ENCODE measurements at places on chromosomes 13 and 19. TPM values are rescaled to one million over a fixed set of nuclear protein-coding genes. Genes with fewer than 3 reads are reported as not detected.

The ZNF790 gene
- total RNA-seq, result 5.7 TPM

The ZNF471 gene
- 5.9 TPM for total RNA-seq

The ZNF439 gene
- total RNA-seq, result 9.4 TPM

The SIGLEC5 gene
- 0.90 TPM for total RNA-seq

The LMO7 gene
- 549 TPM for total RNA-seq

The KLK3 gene
- total RNA-seq, result not detected

The GJB6 gene
- total RNA-seq, result not detected

The SCN1B gene
- total RNA-seq, result 8.7 TPM

The VSTM1 gene
- 1.1 TPM for total RNA-seq

The IGFL1 gene
- total RNA-seq, result not detected

The NALCN gene
- 3.5 TPM for total RNA-seq

- no peaks in the 10 kb centered on the region for H3K36me3 ChIP-seq
- no peak for DNase-seq
- H3K27me3 ChIP-seq, result no peaks in the 10 kb centered on the region
- H3K4me1 ChIP-seq, result no peaks in the 10 kb centered on the region
Observed at GRCh38 chr13:26813980-26814348, 53.4 kb upstream of the GPR12 start.

DNA sequence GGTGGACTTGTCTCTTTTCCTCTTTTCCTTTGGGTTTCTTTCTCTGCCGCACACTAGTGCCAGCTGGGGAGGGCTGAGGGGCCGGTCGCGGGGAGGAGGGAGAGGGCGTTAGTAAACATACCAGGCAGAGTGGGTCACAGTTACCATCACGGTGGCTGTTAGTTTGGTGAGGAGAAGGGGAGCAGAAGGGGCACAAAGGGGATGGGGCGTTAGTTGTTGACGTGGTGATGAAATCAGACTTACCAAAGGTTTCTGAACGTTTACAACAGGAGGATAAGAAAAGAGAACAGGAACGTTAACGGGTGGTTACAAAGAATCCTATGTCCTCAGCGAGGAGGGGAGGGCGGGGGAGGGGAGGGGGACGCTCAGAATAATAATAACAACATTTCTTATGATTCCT is 77.9 kb downstream of the PTPRS start:
- DNase-seq, result no peak
- H3K36me3 ChIP-seq, result peaks cover 14% of the 10 kb centered on the region
- H3K4me3 ChIP-seq, result no peak overlapping the region
- H3K27me3 ChIP-seq, result no peaks in the 10 kb centered on the region
- H3K4me1 ChIP-seq, result no peaks in the 10 kb centered on the region

GRCh38 chr19:58479736-58480480 is 3.8 kb downstream of the ZNF446 start:
- no peak overlapping the region for H3K4me3 ChIP-seq
- no peak overlapping the region for H3K27ac ChIP-seq
- no peaks in the 10 kb centered on the region for H3K27me3 ChIP-seq
- DNase-seq, result no peak
- peaks cover 13% of the 10 kb centered on the region for H3K4me1 ChIP-seq

DNA sequence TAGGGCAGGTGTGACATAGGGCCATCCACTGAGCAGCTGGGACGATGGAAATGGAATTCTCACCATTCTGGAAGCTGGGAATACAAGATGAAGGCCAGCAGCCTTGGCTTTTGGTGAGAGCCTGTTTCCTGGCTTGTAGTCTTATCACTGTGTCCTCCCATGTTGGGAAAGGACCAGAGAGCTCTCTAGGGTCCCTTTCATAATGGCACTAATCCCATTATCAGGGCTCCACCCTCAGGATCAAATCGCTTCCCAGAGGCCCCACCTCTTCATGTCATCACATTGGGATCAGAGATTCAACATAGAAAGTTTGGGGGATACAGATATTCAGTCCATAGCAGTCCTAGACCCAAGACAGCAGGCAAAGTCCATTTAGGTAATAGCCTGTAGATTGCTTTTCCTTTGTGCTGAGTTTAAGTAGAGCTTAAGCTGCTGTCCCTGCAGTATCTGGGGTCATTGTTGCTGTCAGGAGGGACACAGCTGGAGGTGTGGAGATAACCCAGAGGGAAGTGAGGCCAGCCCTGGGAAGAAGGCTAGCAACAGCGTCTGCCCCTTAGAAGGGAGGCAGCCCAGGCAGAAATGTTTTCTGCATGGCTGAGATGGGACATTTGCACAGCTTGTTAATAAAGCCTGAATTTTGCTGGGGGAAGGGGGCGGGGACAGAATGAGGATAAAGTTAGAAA is 136.5 kb upstream of the GPR12 start:
- no peaks in the 10 kb centered on the region for H3K36me3 ChIP-seq
- no peaks in the 10 kb centered on the region for H3K27me3 ChIP-seq
- H3K4me3 ChIP-seq, result no peak overlapping the region

- no peaks in the 10 kb centered on the region for H3K4me1 ChIP-seq
- H3K27ac ChIP-seq, result no peak overlapping the region
- H3K36me3 ChIP-seq, result no peaks in the 10 kb centered on the region
- DNase-seq, result no peak
- H3K27me3 ChIP-seq, result no peaks in the 10 kb centered on the region
Observed at GRCh38 chr13:92451060-92451459, 775.5 kb upstream of the GPC6 start.

- no peaks in the 10 kb centered on the region for H3K27me3 ChIP-seq
- H3K27ac ChIP-seq, result peak overlapping the region; percentile 88
- no peak overlapping the region for H3K4me3 ChIP-seq
Observed at GRCh38 chr19:33292595-33293254, 9.6 kb downstream of the CEBPA start.

DNA sequence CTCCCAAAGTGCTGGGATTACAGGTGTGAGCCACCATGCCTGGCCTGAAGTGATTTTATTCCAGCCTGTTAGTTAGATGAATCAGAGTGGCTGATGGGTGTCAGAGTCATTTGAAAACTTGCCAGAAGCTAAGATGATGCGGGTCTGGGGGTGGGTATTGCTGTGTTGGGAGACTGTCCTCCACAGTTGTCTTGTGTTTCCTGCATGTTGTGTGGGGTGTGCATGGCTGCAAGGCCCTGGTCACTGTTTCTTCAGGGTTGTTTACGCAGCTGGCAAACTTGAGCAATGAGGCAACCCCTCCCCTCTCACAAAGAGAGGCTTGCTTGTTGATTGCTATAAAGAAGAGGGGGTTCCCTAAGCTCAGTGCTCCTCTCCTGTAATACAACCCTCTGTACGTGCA is 71.8 kb downstream of the TRPM4 start:
- no peaks in the 10 kb centered on the region for H3K27me3 ChIP-seq
- no peak overlapping the region for H3K27ac ChIP-seq
- H3K4me3 ChIP-seq, result no peak overlapping the region

DNA sequence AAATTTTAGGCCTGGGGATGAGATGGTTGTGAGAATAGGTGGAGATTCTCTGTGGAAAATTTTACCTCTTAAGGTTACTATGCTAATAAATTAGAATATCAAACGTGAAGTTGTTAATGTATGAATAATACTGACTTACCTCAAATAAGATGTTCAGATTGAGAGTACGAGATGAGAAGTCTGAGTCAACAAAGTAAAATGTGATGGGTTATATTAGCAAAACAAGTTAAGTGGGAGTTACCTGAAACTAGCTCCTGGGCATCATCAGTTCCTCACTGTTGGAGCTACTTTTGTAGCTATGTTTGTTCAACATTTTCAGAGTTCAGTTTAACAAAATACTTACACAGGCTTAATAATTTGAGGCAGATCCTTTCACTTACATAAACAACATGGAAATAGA is 108.6 kb downstream of the PIBF1 start:
- H3K36me3 ChIP-seq, result peaks cover 7% of the 10 kb centered on the region
- H3K27ac ChIP-seq, result no peak overlapping the region
- no peaks in the 10 kb centered on the region for H3K27me3 ChIP-seq
- H3K4me1 ChIP-seq, result no peaks in the 10 kb centered on the region
- H3K4me3 ChIP-seq, result no peak overlapping the region

DNA sequence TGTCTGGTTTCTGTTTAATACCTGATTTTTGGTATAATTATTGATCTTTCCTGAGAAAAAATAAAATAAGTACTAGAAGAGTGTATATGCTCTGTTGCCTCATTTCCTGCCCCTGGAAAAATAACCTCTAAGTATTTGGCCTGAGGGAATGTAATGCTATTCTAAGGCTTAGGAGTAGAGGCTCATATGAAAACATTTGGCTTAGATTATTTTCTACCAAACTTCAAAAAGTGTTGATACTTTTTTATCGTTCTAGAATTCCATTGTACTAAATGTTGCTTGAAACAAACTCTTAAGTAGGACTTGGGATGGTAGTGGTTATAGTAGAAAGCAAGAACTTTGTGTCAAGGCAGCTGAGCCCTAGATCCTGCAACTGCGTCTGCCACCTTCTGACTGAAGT is 57.8 kb downstream of the COG3 start:
- H3K4me1 ChIP-seq, result peaks cover 4% of the 10 kb centered on the region
- DNase-seq, result no peak
- no peak overlapping the region for H3K27ac ChIP-seq
- no peak overlapping the region for H3K4me3 ChIP-seq
- H3K27me3 ChIP-seq, result no peaks in the 10 kb centered on the region

DNA sequence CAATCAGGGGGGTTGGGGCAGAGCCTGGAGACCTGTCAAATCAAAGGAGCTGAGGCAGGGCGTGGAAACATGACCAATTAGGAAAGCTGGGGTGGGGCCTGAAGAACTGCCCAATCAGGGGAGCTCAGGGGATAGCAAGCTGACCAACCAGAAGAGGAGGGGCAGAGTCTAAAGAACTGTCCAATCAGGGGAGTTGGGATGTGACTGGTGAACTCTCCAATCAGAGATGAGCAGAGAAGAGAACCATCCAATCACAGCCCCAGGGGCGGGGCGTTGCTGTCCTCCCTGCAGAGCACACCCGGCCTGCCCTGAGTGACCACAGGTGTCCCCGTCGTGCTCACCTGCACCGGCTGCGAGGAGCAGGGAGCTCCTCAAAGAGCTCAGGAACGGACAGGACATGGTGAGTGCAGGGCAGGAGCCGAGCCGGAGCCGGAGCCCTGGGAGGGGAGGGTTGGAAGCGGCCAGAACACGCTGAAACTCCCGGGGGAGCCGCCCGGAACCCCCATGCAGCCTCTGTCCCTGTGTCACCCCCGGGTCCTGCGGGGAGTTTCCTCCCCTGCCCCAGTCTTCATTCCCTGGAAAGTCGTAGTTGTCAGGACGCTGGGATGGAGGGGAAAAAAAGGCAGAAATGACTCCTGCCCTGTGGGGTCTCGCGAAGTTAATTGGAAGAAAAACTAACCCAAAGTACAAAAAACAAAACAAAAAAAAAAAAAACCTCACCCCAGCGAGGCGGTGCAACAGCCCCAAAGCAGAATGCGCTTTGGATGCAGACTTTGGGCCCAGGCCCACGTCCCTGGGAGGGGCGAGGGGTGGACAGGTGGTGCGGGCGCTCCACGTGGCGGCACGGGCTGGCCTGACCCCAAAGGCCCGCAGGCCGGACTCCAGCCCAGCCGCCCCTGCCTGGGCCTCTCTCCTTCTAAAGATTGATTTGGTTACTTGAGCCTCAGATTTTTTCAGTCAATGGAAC is at the start of gene ZNF556:
Gene ZNF556, plus strand, starts transcription at position 311 of the 967 bp plus-strand sequence. Its CDS starts 87 bp downstream, at position 398.
- no peak within 1 kb of the TSS for H3K4me3 ChIP-seq
- no peak for DNase-seq

GRCh38 chr13:66040506-66040905 is 1189.6 kb downstream of the PCDH9 start:
- no peak overlapping the region for H3K27ac ChIP-seq
- DNase-seq, result no peak
- H3K36me3 ChIP-seq, result no peaks in the 10 kb centered on the region

DNA sequence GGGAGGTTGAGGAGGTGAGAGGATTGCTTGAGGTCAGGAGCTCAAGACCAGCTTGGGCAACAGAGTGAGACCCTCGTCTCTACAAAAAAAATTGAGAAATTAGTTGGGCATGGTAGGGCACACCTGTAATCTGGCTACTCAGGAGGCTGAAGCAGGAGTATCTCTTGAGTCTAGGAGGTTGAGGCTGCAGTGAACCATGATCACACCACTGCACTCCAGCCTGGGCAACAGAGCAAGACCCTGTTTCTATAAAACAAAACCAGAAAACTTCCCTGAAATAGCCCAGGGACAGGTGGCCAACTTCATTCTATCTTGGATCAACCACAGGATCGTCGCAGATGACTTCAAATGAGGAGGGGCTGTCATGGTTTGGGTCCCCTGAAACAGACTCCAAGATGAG is 28.7 kb downstream of the COLGALT1 start:
- DNase-seq, result no peak
- H3K4me1 ChIP-seq, result no peaks in the 10 kb centered on the region
- H3K4me3 ChIP-seq, result no peak overlapping the region
- peaks cover 32% of the 10 kb centered on the region for H3K36me3 ChIP-seq
- H3K27me3 ChIP-seq, result no peaks in the 10 kb centered on the region
- no peak overlapping the region for H3K27ac ChIP-seq

GRCh38 chr19:29549105-29550070 is 23.6 kb downstream of the VSTM2B start:
- no peaks in the 10 kb centered on the region for H3K36me3 ChIP-seq
- no peaks in the 10 kb centered on the region for H3K4me1 ChIP-seq
- H3K27me3 ChIP-seq, result no peaks in the 10 kb centered on the region
- H3K4me3 ChIP-seq, result no peak overlapping the region
- no peak overlapping the region for H3K27ac ChIP-seq

DNA sequence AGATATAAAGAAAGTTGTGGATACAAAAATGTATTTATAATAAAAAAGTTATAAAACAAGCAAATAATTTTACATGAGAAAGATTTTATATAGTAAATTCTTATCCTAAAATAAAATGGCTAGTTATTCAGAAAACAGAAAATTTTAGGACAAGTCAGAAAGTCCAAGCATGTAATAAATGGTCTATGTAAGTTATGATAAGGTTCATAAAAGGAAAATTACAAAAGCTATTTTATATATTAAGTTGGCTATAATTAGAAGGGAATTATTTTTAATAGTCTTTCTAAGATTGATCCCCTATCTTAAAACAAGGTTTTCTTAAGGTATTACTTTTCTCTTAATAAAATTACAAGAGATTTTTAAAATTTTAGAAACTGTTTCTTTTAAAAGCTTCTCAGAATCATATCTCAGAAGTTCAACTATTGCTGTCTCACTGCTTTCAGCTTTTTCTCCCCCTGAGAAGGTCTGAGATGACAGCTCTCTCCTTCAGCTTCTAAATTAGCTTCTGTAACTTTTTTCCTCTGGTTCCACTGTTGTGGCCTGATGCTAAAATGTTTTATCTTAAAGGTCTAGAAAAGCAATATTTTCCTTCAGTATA is 8.7 kb downstream of the CCDC169 start:
- no peak for DNase-seq
- H3K4me3 ChIP-seq, result no peak overlapping the region
- no peaks in the 10 kb centered on the region for H3K36me3 ChIP-seq
- H3K27me3 ChIP-seq, result peaks cover 4% of the 10 kb centered on the region

DNA sequence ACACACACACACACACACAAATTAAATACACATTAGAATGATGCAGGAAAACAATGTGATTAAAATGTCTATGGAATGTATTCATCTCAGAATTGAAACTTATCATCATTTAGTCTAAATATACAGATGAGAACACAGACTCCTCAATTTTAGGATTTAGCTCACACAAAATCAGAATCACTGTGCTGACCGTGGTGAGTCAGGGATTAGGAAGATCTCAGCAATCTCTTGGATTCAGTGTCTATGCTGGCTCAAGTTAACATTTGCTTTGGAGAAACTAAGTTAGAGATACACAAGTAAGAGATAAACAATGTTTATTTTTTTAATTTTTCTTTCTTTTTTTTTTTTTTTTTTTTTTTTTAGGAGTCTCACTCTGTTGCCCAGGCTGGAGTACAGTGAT is 323.6 kb downstream of the KLF12 start:
- H3K4me1 ChIP-seq, result no peaks in the 10 kb centered on the region
- no peak for DNase-seq
- H3K4me3 ChIP-seq, result no peak overlapping the region
- no peaks in the 10 kb centered on the region for H3K36me3 ChIP-seq
- H3K27me3 ChIP-seq, result no peaks in the 10 kb centered on the region

GRCh38 chr19:35776102-35776788 is 881 bp downstream of the ARHGAP33 start:
- no peaks in the 10 kb centered on the region for H3K27me3 ChIP-seq
- peak overlapping the region; percentile 80 for H3K4me3 ChIP-seq
- H3K36me3 ChIP-seq, result no peaks in the 10 kb centered on the region
- no peak for DNase-seq
- peaks cover 4% of the 10 kb centered on the region for H3K4me1 ChIP-seq
